KG1 (cell line): ENCODE measurements at places on chromosomes 3 and 15.

GRCh38 chr15:70976851-70977250 lies 84.2 kb downstream of the LRRC49 start:
- no peak for DNase-seq

DNA sequence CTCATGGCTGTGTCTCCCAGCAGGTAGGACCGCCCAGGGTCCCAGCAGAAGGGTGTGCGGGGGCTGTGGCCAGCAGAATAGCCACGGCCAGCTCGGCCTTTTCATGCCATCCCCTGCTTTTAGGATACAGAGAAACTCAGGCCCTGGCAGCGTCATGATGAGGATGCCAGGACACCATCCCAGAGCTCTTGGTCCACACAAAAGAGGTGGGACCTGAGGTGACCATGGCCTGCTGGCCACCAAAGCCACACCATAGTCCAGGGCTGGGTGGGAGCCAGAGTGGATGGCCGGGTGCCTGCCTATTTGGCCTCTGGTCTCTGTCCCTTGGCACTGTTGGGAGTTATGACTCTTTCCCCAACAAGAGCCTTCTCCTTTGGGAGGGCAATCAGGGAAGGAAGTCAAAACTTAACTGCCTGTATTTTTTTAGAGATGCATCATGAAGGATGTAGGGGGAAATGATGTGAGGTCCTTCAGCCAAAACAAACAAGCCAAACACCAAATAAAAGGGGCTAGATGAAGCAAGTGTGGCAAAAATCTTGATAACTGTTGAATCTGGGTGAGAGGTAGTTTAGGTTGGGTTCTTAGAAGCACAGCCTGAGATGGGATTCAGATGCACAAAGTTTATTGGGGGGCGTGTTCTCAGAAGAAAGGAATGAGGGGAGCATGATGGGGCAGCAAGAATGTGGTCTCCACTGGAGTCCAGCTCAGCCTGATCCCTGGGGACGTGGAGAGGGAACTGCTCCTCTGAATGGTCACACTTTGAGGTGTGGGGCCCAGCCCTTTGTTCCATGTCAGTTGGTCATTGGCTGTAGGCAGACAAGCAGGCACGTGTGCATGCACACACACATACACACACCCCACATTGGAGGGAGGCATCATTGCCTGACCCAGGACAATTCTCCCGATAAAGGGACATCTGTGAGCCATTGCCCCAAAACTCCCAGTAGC lies 33.2 kb downstream of the SMAD6 start:
- DNase-seq: no peak

DNA sequence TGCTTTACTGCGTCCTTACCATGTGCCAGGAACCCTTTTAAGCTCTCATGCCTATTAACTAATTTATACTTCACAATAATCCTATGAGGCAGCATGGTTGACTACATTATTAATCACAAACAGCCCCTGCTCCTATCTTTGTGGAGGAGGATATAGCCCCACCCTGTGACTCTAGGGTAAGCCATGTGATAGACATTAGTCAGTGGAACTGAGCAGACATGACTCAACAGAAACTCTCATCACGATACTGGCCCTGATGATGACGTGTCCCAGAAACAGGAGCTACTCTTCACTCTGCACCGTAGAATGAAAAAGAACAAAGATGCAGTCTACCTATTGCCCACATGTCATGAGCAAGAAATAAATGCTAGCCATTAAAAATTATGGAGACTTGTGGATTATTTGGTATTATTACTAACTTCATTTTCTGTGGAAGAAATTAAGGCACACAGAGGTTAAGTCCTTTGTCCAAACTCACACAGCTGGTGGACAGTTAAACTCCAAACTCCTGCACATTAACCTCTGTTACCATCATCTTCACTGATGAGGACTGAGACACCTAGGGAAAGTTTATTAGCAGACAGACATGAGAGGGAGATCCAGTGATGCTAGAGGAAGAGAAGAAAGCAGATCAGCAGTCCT lies 51.2 kb downstream of the CFAP20DC start:
- DNase-seq: no peak

DNA sequence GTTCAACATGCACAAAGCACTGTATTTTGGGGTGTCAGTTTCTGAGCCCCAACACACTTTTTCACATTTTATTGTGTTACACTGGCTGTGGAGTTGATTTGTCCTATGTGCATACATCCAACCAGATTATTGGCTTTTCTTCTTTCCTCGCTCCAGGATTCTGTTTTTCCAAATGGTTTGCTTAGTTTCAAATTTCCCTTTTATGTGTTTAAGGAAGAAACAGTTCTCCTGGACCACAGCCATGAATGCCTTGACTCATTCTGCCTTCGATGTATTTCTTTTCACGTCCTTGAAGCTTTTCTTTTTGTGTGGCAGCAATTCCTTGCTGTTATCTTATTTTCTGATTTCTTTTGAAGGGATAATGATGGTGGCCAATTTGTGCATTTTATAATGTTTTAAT lies 53.8 kb downstream of the CACNA2D3 start:
- no peak for DNase-seq

DNA sequence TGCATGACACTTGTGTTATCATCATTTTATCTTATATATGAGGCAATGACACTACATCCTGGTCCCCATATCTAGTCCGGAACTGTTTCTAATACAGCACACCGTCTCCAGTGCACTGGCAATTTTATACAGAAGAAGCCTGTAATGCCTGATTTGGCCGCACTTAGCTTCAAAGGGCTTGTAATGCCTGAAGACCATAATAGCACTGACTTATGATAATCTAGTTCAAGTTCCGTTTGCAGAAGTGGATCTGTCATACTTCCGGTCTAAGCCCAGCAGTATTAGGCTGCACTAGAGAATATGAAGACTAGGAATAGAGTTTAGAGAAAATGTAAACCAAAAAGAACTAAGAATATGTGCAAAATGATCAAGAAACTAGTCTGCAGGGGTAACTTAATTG lies 1.3 kb downstream of the BNIP2 start:
- peak; percentile 13 for DNase-seq

GRCh38 chr3:184584464-184584891 lies 22.9 kb downstream of the EPHB3 start:
- DNase-seq: no peak

DNA sequence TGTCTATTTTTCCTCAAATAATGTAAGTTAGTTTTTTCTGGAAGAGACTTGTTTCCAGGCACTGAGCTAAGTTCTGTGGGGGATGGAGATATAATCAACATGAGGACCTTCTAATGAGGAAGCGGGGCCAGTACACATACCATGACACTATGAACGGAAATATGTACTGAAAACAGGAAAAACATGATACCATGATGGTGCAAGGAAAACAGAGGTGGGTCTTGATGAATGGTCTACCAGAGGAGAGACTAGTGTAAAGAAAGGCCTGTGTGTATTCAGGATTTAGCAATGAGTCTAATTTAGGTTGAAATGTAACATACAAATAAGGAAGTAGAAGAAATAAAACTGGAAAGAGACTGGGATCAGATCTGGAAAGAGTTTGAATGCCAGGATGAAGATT lies 38.9 kb upstream of the TPRG1 start:
- no peak for DNase-seq

GRCh38 chr3:50232303-50232702 lies 3.7 kb upstream of the GNAI2 start:
- DNase-seq: no peak

DNA sequence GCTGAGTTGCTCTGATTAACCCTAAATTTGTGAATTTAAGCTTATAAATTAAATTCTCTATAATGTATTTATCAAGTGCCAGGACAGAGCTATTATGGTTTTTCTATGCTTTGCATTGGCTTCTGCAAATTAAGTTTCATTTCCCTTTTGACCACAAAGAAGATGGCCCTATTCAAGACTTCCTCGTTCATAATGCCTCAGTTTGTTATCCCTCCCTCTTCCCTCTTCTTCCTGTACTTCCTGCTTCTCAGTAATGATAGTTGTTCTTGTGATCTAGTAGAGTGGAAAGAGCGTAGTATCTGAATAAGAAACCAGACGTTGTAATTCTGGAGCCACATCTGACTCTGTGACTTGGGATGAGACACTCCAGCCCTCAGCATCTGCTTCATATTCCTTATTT lies 118.7 kb downstream of the CACNA1D start:
- DNase-seq: no peak

DNA sequence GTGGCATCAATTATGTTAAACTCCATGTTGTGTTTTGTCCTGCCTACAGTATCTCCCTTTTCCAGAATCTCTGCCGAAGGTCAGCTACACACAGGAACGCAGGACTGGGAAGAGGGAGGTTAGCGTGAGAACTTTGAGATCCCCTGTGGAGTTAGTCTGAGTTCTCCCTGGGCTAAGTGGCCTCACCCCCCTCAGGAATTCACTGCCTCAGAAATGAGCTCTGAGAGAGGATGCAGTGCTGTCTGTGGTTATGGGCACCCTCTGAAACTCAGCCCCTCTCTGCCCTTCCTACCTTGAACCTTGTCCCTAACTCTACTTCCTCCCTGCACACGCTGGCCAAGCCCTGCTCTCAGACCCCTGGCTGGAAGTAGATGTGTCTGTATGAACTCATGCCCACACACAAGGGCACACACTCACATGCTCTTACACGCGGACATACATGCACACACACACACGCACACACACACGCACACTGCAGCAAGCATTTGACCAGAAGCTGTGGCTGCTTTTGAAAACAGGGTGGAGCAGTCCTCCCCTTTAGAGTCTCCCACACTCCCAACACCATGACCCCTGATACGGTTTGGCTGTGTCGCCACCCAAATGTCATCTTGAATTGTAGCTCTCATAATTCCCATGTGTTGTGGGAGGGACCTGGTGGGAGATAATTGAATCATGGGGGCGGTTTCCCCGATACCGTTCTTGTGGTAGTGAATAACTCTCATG lies 5.3 kb upstream of the VIPR1 start:
- DNase-seq: no peak

- no peak for DNase-seq
Observed at GRCh38 chr15:91844928-91845327, 8.6 kb upstream of the SLCO3A1 start.
